ENCODE measurements at places on chromosomes 11 and 22. TPM values are rescaled to one million over a fixed set of nuclear protein-coding genes. Genes with fewer than 3 reads are reported as not detected.

The RFPL1 gene
- not detected for total RNA-seq

The MTMR2 gene
- 40.8 TPM for total RNA-seq

The SLC22A12 gene
- not detected for total RNA-seq

The OR5T1 gene
- not detected for total RNA-seq

The NRGN gene
- 11.5 TPM for total RNA-seq

The KDM4D gene
- total RNA-seq, result 0.53 TPM

The SELENOH gene
- 215 TPM for total RNA-seq

The CLTCL1 gene
- total RNA-seq, result 8.2 TPM

The LRRC56 gene
- 1.4 TPM for total RNA-seq

The CYB5R3 gene
- 147 TPM for total RNA-seq

Measured in myometrial cell (primary cell).